ENCODE measurements at places on chromosomes 16 and 17.

- no peak for DNase-seq
These were observed 30.3 kb downstream of the CHD9NB start for GRCh38 chr16:53022374-53022773.

DNA sequence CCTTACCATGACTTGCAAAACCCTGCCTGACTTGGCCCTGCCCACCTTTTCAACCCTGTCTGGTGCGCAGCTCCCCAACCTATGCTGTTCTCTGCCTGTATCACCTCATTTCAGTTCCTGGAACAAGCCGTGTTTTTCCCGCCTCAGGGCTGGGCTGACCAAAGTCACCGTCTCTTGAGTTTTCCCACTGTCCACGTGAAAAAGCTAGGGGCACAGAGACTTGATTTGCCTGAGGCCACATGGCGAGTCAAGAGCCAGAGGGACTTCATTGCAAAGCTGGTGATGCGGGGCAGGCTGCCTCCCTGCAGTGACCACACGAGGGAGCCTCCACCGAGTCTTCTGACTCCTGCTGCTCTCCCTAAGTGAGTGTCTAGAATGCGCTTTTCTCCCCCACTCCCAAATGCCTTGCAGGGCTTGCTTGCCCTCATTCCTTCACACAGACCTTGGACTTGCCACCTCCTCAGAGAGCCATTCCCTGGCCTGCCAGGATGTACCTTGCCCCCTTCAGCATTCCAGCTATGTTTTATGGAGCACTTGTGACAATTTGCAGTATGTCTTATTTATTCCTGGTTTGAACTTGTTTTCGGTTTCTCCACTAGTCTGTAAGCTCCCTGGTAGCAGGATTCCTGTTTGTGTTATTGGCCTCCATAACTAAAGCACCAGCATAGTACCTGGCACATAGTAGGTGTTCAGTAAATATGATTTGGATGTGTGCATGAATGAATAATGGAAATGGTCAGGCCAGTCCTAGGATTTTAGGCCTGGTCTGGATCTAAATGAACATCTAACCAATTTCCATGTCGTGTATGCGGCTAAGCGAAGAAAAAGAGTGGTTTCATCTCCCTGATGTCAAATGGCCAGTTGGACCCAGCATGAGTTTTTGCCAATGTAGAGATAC is 252.3 kb downstream of the SNX29 start:
- no peak for DNase-seq

- DNase-seq, result no peak
These were observed 47.1 kb upstream of the YPEL2 start for GRCh38 chr17:59284317-59284716.

GRCh38 chr16:82024316-82024715 is 10.7 kb upstream of the HSD17B2 start:
- no peak for DNase-seq

DNA sequence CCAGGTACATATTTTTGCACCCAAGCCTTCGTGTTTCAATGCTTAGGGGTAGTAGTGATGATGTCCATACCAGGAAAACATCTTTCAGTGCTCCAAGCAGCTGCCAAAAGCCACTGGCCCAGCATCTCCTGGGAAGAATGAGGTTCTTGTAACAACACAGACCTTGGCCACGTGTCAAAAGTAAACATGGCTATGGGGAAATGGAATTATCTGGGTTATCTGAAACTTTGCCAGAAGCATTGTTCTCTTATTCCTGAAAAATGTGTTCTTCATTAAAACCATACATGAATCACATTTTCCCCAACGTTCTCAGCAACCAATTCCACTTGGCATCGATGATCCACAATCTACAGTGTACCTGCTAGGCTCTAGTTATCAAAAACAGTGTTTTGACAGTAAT is 524.2 kb upstream of the EEF2KMT start:
- no peak for DNase-seq
